Left colon (tissue), 2 donors: ENCODE measurements at places on chromosomes 12 and 14. TPM values are rescaled to one million over a fixed set of nuclear protein-coding genes. Genes with fewer than 3 reads are reported as not detected.

The HOXC10 gene
- total RNA-seq, result not detected

The DAO gene
- 4.9 TPM for total RNA-seq

The COCH gene
- total RNA-seq, result 4.4 TPM

The DCAF5 gene
- total RNA-seq, result 38.6 TPM

The EPS8 gene
- 183 TPM for total RNA-seq

The SLC25A47 gene
- total RNA-seq, result 0.28 TPM
